ENCODE measurements at places on chromosomes 5 and 9. TPM values are rescaled to one million over a fixed set of nuclear protein-coding genes. Genes with fewer than 3 reads are reported as not detected.

DNA sequence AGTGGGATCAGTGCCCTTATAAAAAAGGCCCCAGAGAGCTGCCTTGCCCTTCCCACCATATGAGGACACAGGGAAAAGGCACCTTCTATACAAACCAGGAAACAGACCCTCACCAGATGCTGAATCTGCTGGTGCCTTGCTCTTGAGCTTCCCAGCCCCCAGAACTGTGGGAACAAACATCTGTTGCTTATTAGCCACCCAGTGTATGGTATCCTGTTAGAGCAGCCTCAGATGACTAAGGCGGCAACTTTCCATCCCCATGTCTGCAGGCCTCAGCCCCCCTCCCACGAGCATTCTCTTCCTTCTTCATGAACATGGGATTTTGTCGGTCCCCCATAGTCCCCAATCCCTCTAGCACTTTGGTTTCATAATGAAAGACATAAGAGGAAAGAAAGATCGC lies 202.5 kb upstream of the GAS1 start:
- DNase-seq = no peak

GRCh38 chr5:141608557-141608956 lies 10.2 kb downstream of the DIAPH1 start:
- DNase-seq = no peak

- no peak for DNase-seq
Observed at GRCh38 chr5:27124590-27124989, 86.2 kb upstream of the CDH9 start.

- DNase-seq = peak; percentile 88
Observed at GRCh38 chr9:4137234-4137633, 162.6 kb downstream of the GLIS3 start.

Gene TERT
- not detected for total RNA-seq

- no peak for DNase-seq
Observed at GRCh38 chr5:78268356-78268755, 26.1 kb downstream of the AP3B1 start.

DNA sequence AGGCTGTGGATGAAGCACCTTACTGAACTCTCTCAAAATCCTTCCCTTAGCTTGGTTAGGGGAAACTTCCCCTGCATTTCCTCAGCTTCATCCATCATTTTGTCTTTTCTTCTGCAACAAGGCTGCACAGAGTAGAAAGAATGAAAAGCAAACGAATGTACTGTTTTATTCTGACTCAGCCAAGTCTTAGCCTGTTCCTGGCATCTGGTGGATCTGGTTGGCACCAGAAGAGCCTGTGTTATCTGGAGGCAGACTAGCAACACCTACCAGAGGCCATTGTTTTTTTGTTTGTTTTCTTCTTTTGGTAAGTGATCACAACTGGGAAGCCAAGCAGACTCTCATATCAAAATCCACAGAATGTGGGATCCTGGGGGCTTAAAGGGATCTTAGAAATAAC lies 200.7 kb downstream of the FANCC start:
- DNase-seq = no peak

Gene NIM1K
- total RNA-seq = 0.05 TPM

Gene RIOK2
- 14.9 TPM for total RNA-seq

- DNase-seq = no peak
Observed at GRCh38 chr5:127732963-127733362, 29.8 kb downstream of the CCDC192 start.

Gene SCGB3A2
- total RNA-seq = not detected

- DNase-seq = no peak
Observed at GRCh38 chr5:61824396-61824795, 481.6 kb upstream of the KIF2A start.

Gene CNOT6
- total RNA-seq = 17.2 TPM

DNA sequence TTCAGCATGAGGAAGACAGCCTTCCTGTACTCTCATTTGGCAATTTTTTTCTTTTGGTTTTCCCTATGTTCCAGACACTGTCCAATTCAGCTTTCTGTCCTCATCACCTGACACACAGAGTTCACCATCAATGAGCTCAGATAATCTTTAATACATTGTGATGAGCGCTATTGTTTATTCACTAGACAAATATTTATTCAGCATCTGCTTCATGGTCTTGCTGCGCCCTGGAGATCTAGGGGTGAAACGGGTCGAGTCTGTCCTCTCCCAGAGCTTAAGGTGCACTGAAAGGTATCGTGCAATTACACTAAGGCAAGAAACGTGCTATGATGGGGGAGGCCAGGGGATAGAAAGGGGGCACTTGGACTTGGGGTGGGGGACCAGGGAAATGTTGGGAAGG lies 281.6 kb downstream of the ZSWIM6 start:
- no peak for DNase-seq

DNA sequence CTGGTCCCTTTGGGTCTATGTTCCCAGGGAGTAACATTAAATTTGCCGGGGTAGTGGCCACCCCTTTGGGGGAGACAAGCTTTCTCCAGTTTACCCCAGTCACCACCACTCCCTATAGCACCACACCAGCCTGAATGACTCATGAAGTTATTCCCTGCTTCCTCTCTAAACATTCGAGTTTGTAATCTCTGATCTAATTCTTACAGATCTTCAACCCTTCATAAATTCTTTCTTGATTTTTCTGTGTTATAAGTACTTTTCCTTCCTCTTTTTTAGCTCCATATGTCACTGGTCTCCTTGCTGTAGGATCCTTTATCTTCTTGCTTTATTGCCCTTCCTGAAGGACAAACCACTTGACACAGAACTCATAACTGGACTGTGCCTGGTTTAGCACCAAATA lies 55.6 kb downstream of the GNA14 start:
- no peak for DNase-seq

All from glomerular endothelial cell (primary cell).